Cortex of kidney (tissue), 1 donor: ENCODE measurements at places on chromosomes 3 and 15.

DNA sequence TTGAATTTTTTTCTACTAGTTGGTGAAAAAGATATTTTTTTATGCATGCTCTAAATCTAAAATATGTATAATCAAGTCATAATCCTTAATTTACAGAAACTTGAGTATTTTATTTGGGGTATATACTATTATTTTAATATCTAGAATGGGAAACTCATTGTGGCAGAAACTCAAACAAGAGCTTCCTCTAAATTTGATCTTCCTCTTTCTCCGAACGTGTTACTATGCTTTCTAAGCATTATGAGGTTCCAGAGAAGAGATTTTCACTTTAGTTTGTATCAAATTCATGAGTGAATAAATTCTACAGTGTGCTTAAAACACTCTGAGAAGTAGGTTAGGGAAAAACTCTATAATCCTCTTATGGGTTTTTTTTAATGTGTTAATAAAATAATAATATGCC lies 173.1 kb downstream of the POTEB3 start:
- DNase-seq, result no peak

DNA sequence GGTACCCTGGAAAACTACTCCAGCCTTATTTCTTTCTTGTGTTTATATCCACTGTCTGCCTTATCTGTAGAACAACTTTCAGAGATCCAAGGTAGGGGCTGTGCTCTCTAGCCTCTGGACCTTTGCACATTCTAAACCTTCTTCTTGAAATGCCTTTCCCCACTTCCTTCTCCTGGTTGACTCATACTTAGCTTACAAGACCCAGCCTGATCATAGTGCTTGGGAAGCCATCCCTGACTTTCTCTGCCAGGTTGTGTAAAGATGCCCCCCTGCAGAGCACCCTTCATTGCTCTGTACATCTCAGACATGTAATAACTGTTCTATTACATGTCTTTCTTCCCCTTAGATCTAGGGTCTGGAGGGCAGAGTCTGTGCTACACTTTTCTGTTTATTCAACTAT lies 50.1 kb downstream of the PPM1L start:
- no peak for DNase-seq

DNA sequence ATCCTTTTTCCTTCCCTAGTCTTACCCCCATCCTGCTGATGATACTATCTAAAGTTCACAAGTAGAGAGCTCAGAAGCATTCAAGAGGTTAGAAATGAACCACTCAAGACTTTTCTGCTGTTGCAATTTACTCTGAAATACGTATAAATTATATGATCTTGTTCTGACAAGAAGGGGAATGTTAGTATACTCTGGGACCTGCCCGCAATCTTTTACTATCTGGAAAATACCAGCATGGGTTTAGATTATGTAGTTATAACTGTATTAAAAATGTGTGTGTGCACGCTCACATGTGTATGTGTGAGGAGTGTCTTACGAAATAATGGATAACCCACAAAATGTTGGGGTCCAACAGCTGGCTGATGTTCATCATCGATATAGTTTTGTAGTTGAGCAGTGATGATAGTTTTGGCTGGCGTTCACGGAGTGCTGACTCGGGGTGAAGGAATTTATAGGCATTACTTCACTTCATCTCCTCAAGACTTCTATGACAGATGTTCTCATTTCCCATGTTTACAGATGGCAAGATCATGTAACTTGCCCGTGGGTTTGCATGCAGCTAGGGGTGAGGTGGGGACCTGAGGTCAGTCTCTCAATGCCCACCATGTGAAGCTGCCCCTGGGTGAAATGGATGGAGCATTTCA lies 297.5 kb upstream of the LYSMD4 start:
- no peak for DNase-seq

GRCh38 chr3:8324747-8325146 lies 176.9 kb upstream of the LMCD1 start:
- DNase-seq, result no peak

DNA sequence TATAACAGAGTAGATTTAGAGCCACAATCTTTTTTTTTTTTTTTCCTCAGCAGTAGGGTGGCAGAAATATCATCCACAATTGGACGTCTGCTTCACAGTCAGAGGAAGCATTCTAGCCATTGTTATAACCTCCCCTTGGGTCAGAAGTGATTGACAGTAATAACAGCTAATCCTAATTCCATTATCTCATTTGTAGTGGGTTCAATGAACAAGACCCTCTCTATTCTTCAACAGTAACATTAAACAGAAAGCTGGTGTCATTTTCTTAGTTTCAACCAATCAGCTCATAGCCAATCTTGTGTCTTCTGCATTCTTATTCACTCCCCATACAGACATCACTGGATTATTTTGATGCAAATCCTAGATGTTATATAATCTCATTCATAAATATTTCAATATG lies 44.6 kb downstream of the QTRT2 start:
- no peak for DNase-seq

GRCh38 chr15:58758141-58758540 lies 8.6 kb upstream of the ADAM10 start:
- DNase-seq, result no peak

DNA sequence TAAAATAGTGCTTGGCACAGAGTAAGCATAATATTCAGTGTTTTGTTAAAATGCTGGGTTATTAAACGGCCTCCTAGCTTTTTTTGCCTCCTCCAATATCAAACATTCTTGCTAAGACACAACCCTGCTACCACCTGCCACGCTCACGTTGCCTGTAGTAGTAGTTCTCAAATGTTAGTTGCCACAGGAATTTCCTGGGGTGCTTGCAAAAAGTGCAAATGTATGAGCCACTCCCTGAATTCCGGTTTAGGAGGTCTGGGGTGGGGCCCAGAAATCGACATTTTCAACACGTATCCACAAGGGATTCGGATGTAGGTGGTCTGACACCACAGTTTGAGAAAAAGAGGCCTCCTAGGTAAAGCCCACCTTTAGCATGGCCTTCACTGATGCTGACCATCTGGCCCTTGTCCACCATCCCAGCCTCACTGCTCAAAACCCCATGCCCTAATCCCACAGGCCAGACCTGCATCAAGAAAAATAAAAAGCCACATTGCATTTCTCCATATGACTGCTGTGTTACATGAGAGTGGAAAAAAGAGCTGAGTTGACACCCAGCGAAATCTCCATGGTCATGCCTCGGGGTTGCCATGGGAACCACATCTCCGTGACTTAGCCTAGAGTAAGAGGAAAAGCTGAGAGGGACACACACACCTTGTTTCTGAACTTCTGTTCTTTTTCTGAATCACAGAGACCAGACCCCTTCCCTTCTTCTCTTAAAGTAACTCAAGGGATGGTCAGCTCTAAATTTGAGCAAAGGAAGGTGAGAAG lies 116.4 kb upstream of the HES1 start:
- DNase-seq, result no peak

GRCh38 chr3:64667138-64667537 lies 20.7 kb downstream of the ADAMTS9 start:
- DNase-seq, result no peak

DNA sequence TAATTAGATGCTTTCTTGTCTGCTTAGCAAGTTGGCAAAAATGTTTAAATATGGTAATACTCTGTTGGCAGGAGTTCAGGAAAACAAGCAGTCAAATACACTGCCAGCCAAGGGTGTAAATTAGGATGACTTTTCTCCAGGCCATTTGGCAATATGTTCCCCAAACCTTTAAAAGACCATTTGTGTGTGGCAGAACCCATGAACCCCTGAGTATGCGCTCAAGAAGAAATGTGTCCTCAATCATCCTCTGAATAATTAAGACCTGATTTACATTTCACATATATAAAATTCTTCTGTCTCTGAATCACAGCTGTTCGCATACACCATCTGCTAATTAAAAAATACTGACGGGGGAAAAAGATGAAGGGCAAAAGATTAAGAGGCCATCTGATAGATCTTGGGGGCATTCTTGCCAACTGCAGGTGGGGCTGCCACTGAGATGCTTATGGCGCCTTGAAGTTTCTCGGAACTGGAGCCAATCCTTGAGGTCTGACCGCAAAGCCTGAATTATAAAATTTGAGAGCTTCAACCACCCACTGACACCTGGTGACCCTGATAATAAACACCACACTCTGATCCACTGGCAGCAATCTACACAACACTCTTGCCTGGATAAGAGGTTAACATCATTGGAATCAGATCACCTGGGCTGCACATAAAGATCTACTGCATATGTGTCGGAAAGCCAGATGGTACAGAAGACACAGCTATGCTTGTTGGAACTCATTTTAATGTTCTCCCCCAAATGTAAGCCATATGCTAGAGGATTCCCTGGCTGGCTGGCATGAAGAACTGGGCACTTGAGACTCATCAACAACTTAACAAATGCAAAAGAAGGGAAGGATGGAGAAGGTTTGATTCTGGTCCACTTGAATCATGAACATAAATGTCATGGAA lies 190.6 kb downstream of the OSBPL10 start:
- DNase-seq, result no peak

- DNase-seq, result no peak
Observed at GRCh38 chr15:57031082-57031481, 112.6 kb downstream of the TCF12 start.

GRCh38 chr15:81504170-81504905 lies 130.3 kb upstream of the TMC3 start:
- no peak for DNase-seq

- no peak for DNase-seq
Observed at GRCh38 chr3:170274641-170275040, 52.4 kb downstream of the PRKCI start.

DNA sequence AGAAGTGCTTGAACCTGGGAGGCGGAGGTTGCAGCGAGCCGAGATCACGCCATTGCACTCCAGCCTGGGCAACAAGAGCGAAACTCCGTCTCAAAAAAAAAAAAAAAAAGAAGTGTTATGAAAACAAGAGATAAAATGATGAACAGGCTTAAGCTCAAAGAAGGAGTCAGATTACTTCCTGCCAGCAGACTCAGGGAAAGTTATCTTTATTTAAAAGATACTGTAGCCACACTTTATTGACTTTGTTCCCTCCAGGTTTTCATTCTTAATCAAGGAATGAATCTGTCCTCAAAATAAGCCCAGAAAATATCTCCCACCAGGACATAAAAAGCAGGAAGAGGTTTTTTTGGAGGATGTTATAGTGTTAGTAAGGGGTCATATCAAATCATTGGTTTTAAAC lies 176.5 kb upstream of the KCNMB2 start:
- DNase-seq, result no peak

DNA sequence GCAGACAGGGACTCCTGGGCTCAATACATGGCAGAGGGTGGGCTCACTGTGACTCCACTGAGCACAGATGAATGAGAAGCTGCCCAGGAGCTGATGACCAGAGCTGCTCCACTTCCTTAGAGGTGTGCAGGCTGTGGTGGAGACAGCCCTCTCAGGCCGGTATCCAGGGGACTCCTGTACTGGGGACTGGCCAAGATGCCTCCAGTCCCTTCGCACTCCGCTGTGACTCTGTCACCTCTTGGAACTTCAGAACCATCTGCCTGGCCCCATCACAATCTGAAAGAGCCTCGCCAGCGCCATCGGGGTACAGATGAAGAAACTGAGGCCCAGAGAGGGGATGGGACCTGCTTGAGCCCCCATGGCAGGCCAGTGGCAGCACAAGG lies 111.2 kb downstream of the ETFA start:
- no peak for DNase-seq

DNA sequence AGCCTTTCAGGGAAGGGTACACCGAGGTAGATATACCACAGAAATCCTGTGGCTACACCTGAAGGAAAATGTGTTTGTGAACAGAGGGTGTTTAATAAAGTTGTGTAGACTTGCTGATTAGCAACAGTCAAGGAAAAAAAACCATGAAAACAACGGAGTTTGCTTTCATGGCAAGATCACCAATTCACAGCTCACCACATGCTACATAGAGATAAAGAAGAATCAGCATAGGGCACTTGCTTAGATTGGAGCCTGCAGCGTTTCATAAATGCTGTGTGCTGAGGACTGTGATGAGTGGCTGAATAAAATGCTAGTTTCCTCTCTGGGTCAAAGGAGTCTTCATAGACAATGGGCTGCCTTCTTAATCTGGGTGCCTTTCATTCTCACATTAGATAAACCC lies 257.6 kb downstream of the SLC9A9 start:
- no peak for DNase-seq

DNA sequence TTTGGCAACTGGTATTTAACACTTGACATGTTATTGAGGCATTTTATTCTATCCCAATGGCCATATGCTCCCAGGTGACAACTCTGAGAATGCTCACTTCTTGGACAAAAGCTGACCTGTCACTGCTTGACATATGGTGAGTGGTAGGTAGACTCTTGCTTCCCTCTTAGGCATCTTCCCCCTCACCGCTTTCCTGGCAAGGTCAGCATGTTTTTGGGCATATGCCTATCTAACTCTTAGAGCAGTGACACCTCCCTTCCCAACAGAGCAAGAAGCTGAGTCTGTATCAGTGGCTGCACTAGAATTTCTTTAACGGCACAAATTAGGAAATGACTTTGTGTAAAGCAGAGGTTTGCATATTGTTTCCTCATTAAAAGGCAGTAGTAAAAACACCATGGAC lies 300.7 kb downstream of the OXSM start:
- no peak for DNase-seq

DNA sequence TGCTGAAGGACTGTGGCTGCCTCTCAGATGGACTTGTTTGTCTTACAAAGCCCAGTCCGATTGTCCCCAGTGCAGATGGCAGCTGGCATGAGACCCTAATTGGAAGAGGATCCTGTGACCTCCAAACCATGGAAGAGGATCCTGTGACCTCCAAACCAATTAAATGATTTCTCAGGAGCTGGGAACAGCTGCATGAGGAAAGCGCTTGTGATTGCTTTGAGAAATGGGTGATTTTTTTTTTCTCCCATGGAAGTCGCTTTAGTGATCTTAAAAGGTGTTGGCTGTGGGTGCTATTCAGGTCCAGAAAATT lies 68.4 kb upstream of the LARS2 start:
- no peak for DNase-seq

DNA sequence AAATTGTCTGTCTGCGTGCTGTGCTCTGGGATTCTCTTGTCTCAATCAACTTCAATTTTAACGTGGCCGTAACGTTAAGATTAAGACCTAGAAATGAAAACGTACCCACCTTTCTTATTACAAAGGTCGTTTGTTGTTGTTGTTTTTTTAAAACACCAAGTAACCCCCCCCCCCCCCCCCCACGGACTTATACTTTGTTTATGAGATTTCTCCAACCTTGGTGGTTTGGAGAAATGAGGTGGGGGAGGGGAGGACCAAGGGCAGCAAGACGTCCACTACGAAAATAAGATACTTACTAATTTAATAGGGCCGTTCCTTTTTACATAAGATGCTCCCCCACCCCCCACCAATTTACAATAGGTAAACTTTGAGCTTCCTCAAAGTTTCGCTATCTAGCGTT lies 244.4 kb upstream of the TOPAZ1 start:
- no peak for DNase-seq

DNA sequence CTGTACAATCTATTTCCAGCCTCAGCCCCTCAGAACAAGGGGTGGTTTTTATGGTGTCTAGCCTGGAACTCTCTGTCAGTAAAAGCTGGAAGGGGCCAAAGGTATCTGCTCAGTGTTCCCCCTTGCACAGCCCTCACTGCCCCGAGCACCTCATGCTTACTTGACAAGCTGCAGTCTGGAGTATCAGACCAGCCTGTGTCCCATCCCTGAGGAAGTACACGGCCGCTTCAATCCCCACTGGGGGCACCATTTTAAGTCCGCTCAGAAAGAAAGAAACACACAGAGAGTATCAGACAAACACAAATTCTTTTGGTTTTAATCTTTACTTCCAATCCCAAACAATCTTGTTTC lies 32.4 kb downstream of the UMPS start:
- no peak for DNase-seq

- DNase-seq, result no peak
Observed at GRCh38 chr3:112639455-112640225, 1.3 kb downstream of the CCDC80 start.
